ENCODE measurements at places on chromosomes 3 and 15.

GRCh38 chr3:59566481-59566975 lies 516.7 kb upstream of the CFAP20DC start:
- DNase-seq: no peak

DNA sequence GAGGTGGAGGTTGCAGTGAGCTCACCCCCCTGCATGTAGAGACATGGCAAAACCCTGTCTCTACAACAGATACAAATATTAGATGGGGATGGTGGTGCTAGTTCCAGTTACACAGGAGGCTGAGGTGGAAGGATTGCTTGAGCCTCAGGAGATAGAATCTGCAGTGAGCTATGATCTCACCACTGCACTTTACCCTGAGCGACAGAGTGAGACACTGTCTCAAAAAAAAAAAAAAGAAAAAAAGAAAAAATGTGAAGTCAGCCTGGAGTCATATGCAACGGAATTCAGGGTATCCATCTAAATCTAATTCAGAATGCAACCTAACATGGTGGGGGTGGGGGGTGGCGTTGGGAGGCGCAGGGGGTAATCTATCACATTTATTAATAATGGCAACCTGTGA lies 37.1 kb upstream of the NR2F2 start:
- no peak for DNase-seq

GRCh38 chr3:50624634-50625033 lies 7.7 kb downstream of the MAPKAPK3 start:
- no peak for DNase-seq

DNA sequence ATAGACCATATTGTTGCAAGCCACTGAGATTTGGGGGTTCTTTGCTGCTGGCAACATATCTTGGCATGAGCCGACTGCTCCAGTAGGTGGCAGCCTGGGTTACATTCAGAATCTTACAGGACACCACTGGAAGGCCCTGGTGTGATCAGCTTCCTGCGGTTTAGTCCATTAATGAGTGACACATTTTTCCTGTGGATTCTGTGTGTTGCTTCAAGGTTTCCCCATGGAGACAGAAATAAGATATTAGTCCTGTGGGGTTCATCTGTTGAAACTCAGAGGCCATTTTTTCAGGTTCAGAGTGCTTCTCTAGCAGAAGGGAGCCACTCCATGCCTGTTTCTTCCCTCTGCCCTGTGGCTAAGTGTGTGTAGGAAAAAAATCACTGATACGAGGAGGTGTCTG lies 116.2 kb downstream of the MFSD1 start:
- DNase-seq: no peak

- no peak for DNase-seq
Measured at GRCh38 chr15:78316283-78317083, 17.1 kb upstream of the SKIC8 start.

GRCh38 chr3:135895106-135895733 lies 70.3 kb upstream of the PPP2R3A start:
- DNase-seq: no peak

All from activated CD8-positive, alpha-beta memory T cell treated with anti-CD3 and anti-CD28 coated beads for 1 hour (primary cell).